Effector memory CD8-positive, alpha-beta T cell (primary cell): ENCODE measurements at places on chromosomes 6 and 20.

DNA sequence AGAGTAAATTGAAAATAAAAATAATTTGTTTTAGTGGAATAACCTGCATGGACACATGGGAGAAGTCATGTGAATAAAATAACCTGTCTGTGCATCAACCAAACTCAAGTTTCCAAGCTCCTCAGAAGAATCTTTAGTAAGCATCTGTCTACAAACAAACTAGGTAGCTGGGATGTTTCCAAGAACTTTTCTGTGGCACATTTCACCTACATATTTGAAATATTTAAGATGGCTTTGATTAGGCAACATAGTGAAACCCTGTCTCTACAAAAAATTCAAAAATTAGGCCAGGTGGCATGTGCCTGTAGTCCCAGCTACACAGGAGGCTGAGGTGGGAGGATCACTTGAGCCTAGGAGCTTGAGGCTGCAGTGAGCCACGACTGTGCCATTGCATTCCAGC is 168.2 kb downstream of the DST start:
- no peaks in the 10 kb centered on the region for H3K27me3 ChIP-seq
- no peak overlapping the region for H3K27ac ChIP-seq
- H3K36me3 ChIP-seq = peaks cover 3% of the 10 kb centered on the region
- DNase-seq = no peak
- no peak overlapping the region for H3K4me3 ChIP-seq
- H3K4me1 ChIP-seq = no peaks in the 10 kb centered on the region

GRCh38 chr6:93858213-93858612 is 438.9 kb upstream of the EPHA7 start:
- H3K36me3 ChIP-seq = no peaks in the 10 kb centered on the region
- no peaks in the 10 kb centered on the region for H3K4me1 ChIP-seq
- H3K27ac ChIP-seq = no peak overlapping the region
- DNase-seq = no peak

DNA sequence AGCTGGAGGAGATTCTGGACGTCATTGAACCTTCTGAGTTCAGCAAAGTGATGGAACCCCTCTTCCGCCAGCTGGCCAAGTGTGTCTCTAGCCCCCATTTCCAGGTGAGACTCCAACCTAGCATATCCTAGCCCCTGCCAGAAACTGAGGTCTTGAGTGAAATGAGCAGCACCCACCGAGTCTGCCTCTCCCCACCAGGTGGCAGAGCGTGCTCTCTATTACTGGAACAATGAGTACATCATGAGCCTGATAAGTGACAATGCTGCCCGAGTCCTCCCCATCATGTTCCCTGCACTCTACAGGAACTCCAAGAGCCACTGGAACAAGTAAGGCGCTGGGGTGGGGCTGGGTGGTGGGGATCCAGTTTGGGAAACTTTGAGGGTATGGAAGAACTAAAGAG is 4.6 kb downstream of the MEA1 start:
- no peak overlapping the region for H3K4me3 ChIP-seq
- H3K4me1 ChIP-seq = peaks cover 26% of the 10 kb centered on the region
- no peak overlapping the region for H3K27ac ChIP-seq
- peaks cover 31% of the 10 kb centered on the region for H3K36me3 ChIP-seq
- DNase-seq = peak; percentile 36

- H3K27me3 ChIP-seq = no peaks in the 10 kb centered on the region
- DNase-seq = no peak
- peak overlapping the region; percentile 45 for H3K4me3 ChIP-seq
- H3K36me3 ChIP-seq = no peaks in the 10 kb centered on the region
- peak overlapping the region; percentile 20 for H3K27ac ChIP-seq
- H3K4me1 ChIP-seq = peaks cover 34% of the 10 kb centered on the region
Measured at GRCh38 chr6:69816026-69816425, 19.2 kb upstream of the LMBRD1 start.

DNA sequence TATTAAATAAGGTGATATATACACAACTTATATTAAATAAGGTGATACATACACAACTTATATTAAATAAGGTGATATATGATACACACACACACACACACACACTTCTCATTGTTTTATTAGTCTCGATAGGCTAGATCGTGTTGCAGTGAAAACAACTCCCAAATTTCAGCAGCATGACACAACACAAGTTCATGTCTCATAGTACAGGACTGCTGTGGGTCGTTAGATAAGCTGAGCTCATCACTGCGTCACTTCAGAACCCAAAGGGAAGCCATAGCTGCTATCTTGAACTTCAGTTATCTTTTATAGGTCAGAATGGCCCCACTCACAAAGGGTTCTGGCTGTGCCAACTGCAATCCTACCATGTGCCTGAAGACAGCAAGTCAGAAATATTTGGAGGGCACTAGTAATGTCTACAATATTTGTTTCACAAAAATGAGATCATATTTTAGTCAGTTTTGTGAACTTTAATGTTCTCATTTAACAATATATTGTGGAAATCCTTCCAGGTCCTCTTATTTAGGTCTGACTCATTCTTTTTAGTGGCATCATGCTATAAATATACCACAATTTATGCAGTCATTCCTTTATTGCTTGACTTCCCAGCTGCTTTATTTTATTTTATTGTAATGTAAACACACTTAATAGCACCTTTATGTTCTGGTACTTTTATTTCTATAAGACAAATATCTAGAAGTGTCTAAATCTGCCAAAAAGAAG is 290.2 kb downstream of the PHACTR1 start:
- H3K4me3 ChIP-seq = no peak overlapping the region
- no peaks in the 10 kb centered on the region for H3K4me1 ChIP-seq
- peaks cover 48% of the 10 kb centered on the region for H3K27me3 ChIP-seq
- no peak for DNase-seq
